ENCODE measurements at places on chromosomes 1 and 21.

- DNase-seq: no peak
These were observed 269.3 kb upstream of the NFIA start for GRCh38 chr1:60813071-60813470.

GRCh38 chr1:3777078-3777547 is 4.6 kb downstream of the SMIM1 start:
- DNase-seq: no peak

GRCh38 chr21:34878501-34878900 is 170.6 kb downstream of the RUNX1 start:
- no peak for DNase-seq

DNA sequence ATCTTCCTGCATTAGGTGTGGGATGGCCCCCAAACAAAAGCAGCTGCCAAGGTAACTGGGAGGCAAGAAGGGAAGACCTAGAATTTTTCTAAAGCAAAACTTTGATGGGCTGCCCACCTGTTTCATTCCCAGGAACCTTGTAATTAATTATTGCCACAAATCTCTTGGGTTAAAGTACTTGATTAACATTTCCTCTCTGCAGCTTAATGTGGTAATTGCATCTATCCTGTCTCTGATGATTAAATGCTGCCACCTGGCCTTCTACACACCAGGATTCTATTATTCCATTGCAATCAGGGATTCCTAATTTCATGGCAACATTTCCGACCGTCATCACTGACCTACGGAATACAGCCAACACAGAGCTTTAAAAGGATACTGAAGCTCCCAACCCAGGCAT is 68.3 kb upstream of the RC3H1 start:
- no peak for DNase-seq

GRCh38 chr1:29114654-29115053 is 9.0 kb downstream of the TMEM200B start:
- DNase-seq: no peak

DNA sequence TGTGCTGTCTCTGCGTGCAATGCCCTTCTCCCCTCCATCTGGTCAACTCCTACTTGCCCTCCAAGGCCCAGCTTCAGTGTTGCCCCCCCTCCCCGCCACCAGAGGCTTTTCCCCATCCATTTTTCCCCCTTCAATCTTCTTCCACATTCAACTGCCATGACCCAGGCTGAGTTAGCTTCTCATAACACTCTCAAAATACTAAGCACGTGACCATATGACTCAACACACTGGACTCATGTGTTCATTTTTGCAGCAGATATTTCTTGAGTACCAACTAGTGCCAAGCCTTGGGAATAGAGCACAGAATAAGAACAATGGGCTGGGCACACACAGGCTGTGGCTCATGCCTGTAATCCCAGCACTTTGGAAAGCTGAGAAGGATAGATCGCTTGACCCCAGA is 132.1 kb downstream of the IGSF21 start:
- no peak for DNase-seq

- peak; percentile 36 for DNase-seq
These were observed 8.7 kb upstream of the COL6A1 start for GRCh38 chr21:45972716-45973474.

DNA sequence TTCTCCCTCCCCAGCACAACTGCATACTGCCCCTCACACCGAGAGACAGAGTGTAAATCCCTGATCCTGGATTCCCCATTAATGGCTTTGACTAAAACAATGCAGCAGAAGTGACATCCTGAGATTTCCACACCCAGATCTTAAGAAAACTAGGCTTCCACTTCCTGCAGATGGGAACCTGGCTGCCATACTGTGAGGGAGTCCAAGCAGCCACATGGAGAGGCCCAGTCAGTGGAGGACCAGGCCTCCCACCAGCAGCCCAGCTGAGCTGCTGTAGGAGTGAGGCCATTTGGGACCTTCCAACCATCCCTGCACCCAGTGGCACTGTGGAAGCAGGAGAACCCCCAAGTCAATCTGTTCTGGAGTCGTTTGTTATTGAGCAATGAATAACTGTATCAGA is 120.6 kb downstream of the CRYAA start:
- DNase-seq: no peak

- peak; percentile 59 for DNase-seq
These were observed 5.3 kb downstream of the PLXNA2 start for GRCh38 chr1:208238710-208239472.

- DNase-seq: no peak
These were observed 24.8 kb downstream of the PHTF1 start for GRCh38 chr1:113734357-113735055.

DNA sequence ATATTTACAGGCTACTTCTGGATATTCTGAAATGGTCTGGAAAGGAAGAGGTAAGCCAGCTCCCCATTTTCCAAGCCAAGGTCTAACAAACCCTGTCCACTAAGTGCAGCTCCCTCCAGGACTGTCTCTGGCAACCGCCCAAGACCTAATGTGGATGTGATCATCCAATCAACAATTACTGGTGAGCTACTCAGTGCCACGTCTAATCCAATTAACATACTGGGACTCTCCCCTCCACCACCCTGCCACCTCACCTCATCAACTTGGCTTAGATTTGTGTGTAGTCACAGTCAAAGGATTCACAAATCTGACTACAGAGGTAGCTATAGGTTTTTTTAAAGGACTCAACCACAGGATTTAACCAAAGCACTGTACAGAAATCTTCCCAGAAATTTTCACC is 25.4 kb upstream of the S100A7 start:
- DNase-seq: no peak

DNA sequence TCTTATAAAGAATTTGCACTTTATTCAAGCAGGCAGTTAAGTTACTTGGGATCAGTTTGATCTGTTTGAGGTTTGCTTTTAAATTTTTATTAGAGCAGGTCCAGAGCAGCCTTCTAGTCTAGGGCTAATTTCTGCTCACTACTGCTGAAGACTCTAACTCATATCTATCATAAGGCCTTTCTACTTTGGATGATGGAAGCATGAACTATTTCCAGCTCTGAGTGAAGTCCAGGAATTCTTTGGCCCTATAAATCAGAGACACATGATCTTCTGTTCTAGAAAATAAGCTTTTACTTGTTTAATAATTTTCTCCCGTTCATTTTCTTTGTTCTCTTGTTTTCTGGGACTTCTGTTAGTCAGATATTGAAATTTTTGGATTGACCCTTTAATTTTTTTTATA is 14.7 kb downstream of the NIBAN1 start:
- no peak for DNase-seq

- DNase-seq: no peak
These were observed 701.2 kb upstream of the PTBP2 start for GRCh38 chr1:96020378-96020777.

DNA sequence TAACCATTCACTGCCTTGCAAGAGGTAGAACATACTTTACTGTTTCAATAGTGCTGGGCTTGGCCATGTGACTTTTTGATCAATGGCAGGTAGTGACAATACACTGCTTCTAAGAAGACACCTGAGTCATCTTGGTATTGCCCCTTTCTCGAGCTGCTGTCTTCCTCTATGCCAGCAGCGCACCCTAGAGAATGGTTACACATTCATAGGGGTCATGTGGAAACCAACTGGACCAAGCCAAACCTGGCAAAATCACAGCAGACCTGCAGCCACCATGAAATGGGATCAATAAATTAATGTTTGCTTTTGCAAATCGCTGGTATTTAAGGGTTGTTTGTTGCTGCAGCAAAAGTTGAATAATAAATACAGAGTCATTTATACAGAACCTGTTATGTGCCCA is 122.3 kb downstream of the GRIK1 start:
- DNase-seq: no peak

GRCh38 chr1:156488566-156489165 is 11.9 kb downstream of the MEF2D start:
- DNase-seq: no peak

DNA sequence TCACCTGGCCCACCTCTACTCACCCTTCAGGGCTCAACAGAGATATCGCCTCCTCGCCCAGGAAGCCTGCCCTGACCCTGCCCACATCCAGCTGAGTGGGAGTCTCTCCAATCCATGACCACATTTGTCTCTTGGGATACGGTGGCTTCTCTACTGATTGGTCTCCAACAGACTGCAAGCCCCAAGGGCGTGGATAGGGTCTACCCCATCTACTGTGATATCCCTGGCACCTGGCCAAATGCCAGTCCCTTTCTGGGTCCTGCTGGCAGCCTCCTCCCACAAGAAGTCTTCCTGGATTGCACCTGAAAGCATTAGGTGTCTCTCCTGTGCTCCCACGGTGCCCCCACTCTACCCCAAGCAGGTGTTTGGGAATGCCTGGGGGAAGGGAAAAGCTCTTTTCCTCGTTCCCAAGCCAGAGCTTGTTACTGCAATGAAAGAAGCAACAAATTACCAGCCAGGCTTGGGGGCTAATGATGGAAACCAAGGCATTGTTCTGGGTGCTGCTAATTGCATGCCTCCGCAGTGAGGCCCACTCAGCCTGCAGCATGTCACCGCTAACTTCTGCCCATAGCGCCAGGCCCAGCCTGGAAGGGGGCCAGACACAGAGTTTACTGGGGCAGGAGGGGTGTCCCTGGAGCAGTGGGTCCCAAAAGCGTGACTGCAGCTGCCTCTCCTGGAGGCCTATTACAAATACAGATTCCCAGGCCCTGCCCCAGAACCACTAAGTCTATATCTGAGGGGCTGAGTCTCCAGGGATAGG is 90.7 kb upstream of the IFFO2 start:
- DNase-seq: no peak

DNA sequence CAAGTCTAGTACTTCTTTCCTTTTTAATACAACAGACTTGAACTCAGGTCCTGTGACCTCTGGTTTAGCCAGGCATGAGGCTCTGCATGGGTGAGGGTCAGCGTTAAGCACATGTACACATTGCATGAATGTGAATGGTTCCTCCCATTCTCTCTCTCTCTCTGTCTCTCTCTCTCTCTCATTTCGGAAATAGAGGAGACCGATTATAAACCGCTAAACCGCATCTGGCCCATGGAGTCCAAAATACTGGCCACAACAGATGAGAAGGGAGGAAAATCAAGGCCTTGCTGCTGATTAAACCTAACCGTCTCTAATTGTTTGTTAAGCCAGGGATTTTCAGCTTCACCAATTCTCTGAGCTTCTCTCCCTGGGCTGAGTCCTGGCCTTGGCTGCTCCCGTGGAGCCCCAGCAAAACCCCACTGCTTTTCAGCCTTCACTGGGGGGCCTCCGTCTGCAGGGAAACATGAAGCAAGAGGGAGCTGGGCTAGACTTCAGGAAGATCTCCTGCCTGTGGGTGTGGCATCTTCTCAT is 6.6 kb downstream of the RSPO1 start:
- no peak for DNase-seq

- no peak for DNase-seq
These were observed 14.1 kb downstream of the C1orf87 start for GRCh38 chr1:60059468-60059867.

DNA sequence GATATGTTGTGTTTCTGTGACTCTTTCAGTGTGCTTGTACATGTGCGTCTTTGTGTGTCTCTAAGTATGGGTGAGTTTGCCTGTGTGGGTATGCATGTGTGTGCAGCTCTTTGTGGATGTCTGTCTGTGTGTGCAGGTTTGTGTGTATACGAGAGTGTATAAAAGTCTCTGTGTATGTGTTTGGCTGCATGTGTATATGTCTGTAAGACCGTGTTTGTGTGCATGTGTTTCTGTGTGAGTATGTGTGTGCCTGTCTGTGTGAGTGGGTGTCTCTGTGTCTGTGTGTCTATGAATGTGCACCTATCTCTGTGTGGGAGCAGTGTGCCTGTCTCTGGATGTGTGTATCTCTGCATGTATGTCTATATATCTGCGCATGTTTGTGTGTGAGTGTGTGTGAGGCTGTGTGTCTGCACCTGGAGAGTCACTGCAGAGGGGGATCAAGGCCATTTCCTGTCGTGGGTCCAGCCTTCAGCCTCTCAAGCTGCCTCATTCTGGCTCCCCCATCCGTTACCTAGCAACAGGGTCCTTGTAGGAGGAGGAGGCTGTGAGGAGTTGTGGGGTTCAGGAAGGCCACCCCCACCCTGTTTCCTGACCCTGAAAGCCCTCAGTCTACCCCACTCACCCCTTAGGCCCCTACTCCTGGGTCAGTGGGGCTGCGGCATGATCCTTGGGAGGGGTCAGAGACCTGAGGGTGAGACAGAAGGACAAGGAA is 10.4 kb downstream of the FGR start:
- no peak for DNase-seq

DNA sequence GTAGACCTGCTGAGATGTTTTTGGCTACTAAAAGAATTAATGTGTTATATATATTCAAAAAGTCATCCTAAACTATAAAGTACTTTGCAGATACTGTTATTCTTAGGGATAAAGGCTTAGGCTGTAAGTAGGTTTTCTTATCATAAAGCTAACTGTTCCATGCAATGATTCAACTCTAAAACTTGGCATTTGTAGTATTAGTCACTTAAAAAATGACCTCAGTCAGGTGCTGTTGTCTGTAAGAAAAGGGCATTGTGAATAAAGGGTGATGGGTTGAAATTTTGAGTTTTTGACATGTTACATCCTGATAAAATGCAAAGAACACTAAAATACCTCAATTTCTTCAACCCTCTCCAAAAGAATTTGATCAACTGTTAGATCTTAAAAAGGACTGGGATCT is 32.9 kb downstream of the ADCY10 start:
- no peak for DNase-seq

- no peak for DNase-seq
These were observed 356.1 kb downstream of the LMO4 start for GRCh38 chr1:87684713-87685205.

GRCh38 chr21:40386294-40386911 is 460.6 kb downstream of the DSCAM start:
- DNase-seq: no peak

DNA sequence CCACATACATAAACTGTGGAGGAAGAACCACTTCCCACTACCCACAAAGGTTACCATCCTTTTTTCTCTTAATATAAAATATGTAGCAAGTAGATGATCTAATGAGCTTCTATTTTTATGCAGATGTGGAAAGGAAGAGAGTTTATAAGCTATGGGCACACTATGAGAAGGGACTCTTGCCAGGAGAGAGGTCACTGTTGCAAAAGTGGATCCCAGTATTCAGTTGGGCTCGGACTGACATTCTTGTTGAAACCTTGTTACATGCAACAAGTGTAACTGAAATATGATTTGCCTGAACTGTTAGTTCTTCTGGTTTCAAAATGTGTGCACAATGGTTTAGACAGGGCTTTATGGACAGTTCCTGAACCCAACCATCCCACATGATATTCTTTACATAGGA is 397.4 kb upstream of the PKN2 start:
- no peak for DNase-seq

- DNase-seq: no peak
These were observed 42.6 kb downstream of the KIRREL1 start for GRCh38 chr1:158035976-158036583.

DNA sequence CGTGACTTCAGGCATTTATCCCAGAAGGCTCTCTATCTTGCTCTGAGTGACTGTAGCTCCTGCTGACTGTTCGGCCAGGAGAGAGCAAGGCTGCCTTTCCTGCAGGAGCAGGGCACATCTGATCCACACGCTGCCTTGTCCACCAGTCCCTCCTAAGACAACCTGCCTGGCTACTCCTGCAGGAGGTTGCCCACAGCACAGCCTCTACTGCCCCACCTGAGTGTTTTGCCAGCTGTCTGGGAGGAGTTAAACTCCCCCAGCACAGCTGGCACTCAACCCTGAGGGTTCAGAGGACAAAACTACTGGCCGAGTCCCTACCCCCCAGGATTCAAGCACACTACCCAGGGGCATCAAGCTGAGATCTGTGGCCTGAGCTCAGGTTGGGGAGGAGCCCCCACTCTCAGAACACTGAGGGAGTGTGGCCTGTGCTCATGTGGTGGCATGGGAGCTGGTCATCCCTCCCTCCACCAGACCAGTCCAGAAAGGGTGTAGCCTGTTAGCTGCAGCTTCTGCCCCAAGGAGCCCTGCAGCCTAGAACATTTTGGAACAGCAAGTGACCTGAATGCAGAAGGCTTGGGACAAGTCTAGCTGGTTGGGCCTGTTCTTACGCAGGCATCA is 237.3 kb downstream of the SLC44A5 start:
- DNase-seq: no peak

GRCh38 chr1:230249695-230250480 is 176.2 kb downstream of the PGBD5 start:
- no peak for DNase-seq

Measured in HuH-7 (cell line).